ENCODE measurements at places on chromosomes 6 and 20.

DNA sequence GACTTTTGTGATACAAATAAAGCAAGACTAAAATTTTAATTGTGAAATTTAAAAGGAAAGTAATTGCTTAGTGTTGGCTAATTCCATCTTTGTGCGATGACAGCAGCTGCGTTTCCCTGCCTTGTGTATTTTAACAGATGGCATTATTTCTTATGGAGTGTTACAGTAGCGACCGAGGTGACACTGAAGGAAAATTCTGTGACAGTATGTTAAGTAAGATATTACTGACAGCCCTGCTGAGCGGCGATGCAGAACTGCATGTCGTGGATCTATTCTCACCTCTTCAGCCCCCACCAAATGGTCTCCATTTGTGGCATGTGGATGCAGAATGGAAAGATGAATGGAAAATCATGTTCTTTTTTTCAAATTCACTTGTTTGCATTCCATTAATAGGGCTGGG is 289.4 kb downstream of the RNF144B start:
- DNase-seq = no peak

- DNase-seq = no peak
Measured at GRCh38 chr6:140077827-140078560, 703.5 kb upstream of the CITED2 start.

DNA sequence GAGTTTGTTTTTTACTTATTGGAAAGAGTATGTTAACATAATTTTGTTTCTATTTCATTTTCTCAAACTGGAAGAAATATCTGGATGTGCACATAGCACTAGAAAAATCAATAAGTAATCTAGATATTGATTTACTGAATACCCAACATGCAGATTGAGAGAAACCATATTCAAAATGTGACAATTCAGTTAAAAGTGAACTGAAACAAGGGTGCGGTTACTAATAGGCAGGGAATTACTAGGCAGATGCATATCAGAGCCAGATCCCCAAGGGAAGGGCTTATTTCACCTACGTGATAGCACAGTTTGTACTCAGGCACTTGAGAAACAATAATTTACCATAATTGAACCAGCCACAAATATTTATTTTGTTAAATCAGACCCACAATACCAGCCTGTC is 493.1 kb upstream of the FLRT3 start:
- no peak for DNase-seq

DNA sequence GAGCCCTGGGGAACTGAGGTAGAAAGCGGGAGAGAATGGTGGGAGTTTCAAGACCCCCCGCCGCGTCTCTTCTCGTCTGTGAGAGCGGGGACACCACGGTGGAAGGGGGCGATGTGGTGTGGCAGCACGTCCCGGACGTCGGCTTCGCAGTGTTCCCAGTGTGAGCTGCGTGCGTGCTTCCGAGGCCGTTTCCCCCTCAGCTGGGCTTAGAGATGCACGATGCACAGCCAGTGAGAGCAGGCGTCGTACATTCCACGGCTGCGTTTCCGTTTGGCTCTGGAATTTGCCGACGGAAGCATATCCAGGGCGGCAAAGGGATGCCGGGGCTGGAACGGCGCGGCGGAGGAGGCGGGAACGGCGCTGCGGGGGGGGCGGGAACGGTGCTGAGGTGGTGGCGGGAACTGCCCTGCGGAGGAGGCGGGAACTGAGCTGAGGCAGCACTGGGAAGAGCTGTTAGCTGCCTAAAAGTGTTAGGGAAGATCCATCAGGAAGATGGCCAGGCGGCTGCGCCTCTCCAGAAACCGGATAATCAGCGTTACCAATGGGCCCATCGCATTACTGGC is 37.7 kb downstream of the KIF25 start:
- no peak for DNase-seq

- no peak for DNase-seq
Measured at GRCh38 chr6:154500769-154501577, 9.5 kb downstream of the CNKSR3 start.

DNA sequence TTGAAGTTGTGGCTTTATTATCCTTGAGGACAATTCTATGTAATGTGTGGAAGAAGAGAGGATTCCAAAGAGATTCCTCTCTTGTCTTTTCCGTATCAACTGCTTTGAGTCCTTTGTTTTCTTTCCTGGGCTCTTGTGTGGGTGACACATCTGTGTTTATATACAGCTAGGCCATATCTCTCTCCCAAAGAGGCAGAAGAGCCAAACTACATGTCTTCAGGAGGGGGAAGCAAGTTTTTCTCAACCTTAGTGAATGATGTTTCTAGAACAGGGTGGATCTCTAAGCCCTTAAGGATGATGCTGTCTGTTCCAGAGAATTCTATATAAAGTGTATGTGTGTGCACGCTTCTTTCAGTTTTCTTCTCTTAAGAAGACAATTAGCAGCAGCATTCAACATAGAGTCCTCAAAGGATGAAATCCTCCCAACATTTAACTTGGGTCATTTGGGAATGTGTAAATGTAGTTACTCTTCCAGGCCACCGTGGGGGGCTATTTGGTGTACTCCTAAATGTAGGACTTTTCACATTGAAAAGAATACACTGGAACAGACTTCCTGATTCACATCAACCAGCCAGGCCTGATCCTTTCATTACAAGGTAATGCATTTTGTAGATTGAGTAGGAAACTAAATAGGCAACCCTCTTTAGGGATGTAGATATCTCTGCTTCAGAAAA is 92.8 kb upstream of the EEF1E1 start:
- no peak for DNase-seq

DNA sequence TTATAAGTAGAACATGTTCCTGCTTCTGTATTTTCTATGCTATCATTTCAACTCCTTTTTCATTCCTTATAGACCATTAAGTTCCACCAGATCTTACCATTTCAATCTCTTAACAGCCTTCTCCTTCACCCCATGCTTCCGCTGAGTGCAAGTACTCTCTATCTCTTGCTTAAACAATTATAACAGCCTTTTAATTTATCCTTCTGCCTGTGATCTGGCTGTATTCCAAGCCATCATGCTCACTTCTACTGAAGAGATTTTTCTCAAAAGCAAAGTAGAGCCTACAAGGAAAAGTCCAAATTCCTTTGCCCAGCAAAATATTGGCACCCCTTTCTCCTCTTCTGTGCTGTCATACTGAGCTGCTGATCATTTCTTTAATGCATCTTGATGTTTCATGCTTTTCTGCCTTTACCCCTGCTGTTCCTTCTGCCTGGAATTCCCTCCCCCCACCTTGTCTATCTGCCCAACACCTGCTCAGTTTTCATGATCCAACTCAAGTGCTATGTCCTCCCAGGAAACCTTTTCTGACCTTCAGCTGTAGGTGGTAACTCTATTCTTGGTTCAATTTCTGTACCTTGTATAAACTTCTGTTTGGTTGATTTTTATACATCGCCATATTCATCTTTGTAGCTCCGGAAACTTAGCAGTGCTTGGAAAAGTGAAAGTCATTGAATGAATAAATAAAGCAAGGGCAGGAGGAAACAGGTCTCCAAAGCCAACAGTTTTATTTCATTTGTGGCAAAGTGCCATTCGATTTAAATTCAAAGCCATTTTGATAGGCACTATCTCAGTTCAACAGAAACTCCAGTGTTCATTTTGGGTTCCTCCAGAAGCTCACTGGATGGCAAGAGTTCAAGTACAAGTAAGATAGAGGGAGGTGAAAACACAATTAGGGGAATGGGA is 10.5 kb upstream of the BMP2 start:
- DNase-seq = no peak

DNA sequence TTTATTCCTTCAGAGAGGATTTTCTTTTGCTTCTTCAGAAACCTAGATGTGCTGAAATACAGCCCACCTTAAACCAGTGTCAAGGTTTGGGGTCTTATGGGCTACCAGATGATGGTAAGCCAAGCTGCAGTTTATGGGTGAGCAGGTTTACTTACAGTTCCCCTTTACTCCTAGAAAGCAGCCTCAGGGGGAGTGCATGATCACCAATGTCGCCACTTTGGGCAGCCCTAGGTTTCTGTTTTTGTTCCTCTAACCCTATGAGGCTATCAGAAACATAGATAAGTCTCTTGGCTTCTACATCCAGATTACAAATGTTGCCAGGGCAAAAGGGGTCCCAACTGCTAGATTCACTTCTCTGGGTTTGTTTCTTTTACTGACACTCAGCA is 67.2 kb downstream of the TRIM27 start:
- no peak for DNase-seq

DNA sequence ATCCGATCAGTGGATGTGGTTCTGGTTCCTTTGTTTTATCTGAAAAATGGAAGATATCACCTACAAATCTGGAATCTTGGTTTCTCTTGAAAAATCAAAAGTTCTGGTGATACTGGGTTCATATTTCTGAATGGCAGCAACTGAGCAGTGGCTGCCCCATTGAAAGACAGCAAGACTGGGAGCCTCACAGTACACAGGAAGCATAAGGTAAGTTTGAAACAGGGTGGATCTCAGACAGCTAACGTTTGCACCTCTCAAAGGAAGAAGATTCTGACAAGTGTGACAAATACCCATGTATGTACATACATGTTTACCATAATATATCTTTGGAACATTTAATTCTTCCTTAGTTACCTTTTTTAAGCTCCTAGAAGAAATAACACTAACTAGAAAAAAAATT is at the start of gene SAMD3:
SAMD3 (minus strand) TSS at position 177 of the 400 bp plus-strand sequence. CDS start 7,678 bp downstream, outside the sequence.
- DNase-seq = no peak

GRCh38 chr20:46135856-46136633 is 17.9 kb downstream of the CD40 start:
- no peak for DNase-seq

GRCh38 chr6:129497481-129498441 is 212.2 kb downstream of the ARHGAP18 start:
- DNase-seq = no peak

GRCh38 chr6:110284855-110285254 is 73.3 kb downstream of the METTL24 start:
- DNase-seq = no peak

DNA sequence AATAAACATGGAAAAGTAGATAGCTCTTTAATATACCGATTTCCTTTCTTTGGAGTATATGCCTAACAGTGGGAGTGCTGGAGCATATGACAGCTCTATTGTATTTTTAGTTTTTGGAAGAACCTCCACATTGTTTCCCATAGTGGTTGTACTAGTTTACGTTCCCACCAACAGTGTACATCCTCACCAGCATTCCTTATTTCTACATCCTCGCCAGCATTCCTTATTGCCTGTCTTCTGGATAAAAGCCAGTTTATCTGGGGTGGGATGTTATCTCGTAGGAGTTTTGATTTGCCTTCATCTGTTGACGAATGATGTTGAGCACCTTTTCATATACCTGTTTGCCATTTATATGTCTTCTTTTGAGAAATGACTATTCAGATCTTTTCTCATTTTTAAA is 2.6 kb downstream of the MICA start:
- DNase-seq = no peak

- DNase-seq = no peak
Measured at GRCh38 chr20:11355345-11355744, 562.3 kb upstream of the BTBD3 start.

DNA sequence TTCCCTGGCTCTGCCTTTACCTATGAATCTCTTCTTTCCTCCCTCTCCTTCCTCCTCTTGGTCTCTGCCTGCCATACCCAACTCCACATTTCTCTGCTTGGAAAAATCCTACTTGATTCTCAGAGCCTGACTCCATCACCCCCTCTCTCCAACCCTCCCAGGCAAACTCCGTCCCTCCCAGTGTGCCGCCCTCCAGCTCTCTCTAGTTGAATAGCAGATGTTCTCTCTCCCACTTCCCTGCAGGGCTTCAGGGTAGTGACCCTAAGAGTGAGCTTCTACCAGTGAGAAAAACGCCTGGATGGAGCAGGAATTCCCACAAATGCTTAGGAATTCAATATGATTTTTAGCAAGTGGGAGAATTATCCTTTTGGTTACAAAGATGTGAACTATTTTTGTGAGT is 141.6 kb downstream of the MTHFD1L start:
- no peak for DNase-seq

DNA sequence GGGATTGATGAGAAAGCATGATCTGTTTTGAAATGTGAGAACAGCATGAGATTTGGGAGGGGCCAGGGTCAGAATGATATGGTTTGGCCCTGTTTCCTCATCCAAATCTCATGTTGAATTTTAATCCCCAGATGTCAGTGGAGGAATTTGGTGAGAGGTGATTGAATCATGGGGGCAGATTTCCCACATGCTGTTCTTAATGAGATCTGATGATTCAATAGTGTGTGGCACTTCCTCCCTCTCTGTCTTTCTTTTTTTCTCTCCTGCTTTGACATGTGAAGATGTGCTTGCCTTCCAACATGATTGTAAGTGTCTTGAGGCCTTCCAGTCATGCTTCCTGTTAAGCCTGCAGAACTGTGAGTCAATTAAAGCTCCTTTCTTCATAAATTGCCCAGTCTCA is 1060.3 kb upstream of the CITED2 start:
- DNase-seq = no peak

- no peak for DNase-seq
Measured at GRCh38 chr6:85412911-85413430, 36.9 kb upstream of the NT5E start.

DNA sequence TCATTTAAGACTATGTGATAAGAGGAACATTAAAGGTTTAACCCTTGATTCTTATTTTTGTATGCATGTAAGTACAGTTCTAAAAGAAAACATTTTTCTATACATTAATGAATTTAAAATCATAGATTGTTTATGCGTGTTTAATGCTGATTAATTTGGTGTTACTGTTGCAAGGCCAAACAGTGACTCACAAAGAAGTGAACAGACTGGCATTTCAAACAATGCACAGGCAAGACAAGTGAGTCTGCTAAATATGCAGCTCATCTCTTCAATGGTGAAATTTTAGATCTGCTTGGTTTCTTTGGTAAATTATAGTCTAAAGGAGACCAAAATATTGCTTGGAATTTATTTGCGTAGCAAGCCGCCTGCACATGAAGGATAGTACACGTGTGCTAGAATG is 417.4 kb upstream of the SOX4 start:
- DNase-seq = no peak

GRCh38 chr6:44527583-44528369 is 140.3 kb downstream of the CDC5L start:
- no peak for DNase-seq

- DNase-seq = no peak
Measured at GRCh38 chr20:2656471-2657117, 4.2 kb downstream of the NOP56 start.

GRCh38 chr20:23227274-23227673 is 123.3 kb upstream of the NXT1 start:
- no peak for DNase-seq

DNA sequence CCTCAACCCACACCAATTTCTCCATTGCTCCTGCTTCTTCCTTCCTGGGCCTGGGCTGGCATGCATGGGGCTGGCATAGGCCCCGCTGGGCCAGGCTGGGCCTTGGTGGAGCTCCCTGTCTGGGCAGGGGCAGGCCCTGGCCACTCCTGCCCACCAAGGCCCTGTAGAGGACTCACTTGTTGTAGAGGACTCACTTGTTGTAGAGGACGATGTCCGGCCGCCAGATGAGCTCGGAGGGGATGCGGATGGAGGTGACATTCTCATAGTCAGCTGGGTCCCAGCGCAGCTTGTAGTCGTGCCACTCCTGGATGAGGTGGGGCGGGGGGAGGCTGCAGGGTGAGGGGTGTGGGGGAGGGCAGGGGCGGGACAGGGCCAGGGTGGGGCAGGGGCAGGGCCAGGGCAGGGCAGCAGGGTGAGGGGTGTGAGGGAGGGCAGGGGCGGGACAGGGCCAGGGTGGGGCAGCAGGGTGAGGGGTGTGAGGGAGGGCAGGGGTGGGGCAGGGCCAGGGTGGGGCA is 5.3 kb downstream of the CHRNA4 start:
- no peak for DNase-seq

All from stimulated activated CD8-positive, alpha-beta memory T cell treated with anti-CD3 and anti-CD28 coated beads, Interleukin-15, amount 100 ng/mL, for 1 hour (primary cell).